ENCODE measurements at places on chromosomes 5 and 9.
A peak's percentile ranks its signal among the peaks of the same experiment; 100 is the strongest.

DNA sequence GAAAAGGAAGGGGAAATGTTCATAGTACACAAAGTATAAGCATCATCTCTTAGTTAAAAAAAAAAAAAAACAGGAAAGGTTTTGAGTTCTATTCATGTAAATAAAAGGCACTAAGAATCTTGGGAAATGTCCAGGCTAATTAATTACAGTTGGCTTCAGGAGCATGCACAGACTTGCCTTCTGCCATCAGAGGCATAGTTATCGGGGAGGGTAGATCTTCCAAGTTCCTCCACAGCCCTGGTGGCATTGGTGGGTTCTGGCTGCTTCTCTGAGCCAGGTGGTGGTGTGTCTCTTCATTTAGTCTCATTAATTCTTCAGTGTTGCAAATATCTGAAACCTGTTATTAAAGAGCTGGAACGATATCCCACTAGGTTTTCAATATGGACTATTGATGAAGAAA lies 85.2 kb downstream of the TMEM252 start:
- DNase-seq, result no peak

- peak; percentile 12 for DNase-seq
These were observed 482 bp downstream of the TESK1 start for GRCh38 chr9:35605351-35606137.

DNA sequence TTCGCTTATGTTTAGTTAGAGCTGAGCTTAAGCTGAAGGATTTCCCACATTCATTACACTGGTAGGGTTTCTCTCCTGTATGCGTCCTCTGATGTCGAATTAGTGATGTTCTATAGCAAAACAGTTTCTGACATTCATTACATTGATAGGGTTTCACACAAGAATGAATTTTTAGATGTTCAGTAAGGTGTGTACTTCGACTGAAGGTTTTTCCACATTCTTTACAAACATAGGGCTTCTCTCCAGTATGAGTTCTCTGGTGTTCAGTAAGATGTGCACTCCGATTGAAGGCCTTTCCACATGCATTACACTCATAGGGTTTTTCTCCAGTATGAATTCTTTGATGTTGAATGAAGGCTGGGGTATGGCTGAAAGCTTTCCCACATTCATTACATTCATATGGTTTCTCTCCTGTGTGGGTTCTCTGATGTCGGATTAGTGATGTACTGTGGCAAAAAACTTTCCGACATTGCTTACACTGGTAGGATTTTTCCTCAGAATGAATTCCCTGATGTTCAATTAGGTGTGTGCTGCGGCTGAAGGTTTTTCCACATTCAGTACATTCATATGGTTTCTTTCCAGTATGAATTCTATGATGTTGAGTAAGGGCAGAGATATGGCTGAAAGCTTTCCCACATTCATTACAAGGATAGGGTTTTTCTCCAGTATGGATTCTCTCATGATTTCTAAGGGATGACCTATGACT lies 14.6 kb downstream of the ZNF883 start:
- DNase-seq, result no peak

DNA sequence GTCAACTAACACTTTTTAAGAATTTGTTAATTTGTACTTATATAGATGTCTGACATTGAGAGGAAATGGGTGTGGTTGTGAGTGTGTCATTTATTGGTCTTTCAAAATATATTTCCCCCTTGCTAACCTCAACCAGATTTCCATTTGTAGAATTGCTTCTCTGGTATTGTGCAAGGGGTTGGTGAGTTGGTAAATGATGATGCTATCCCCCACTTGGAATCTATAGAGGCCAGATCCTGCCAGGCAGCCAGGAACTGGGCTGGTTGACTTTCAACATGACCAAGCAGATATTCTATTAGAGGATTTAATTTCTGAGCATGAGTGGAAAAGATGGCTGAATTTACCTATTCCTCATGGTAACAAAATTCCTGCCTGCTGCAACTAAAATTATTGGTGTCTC lies 306.6 kb upstream of the KIF2A start:
- no peak for DNase-seq

GRCh38 chr5:6655432-6655831 lies 22.2 kb downstream of the SRD5A1 start:
- no peak for DNase-seq

DNA sequence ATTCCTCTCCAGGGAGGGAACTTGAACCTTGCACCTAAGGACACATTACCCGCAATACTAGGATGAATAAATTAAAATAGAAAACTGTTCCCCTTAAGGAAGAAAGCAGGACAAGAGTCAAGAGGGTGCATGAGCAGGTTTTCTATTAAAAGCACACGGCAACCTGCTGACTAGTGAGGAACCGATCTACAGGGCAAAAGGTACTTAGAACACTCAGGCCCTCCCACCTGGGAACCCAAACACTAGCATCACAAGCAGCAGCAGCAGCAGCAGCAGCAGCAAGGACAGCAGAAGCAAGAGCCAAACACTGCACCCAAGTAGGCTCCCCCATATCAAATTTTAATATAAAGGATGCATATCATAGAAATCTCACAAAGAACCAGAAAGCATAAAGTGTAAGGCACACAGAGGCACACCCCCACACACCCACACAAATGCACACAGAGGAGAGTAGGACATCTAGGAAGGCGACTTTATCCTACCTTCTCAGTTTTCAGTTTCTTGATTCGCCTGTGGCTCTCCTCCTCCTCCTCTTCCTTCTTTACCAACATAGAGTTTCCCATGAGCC lies 2.8 kb downstream of the ZNF608 start:
- no peak for DNase-seq
